ENCODE measurements at places on chromosomes 16 and 17.

DNA sequence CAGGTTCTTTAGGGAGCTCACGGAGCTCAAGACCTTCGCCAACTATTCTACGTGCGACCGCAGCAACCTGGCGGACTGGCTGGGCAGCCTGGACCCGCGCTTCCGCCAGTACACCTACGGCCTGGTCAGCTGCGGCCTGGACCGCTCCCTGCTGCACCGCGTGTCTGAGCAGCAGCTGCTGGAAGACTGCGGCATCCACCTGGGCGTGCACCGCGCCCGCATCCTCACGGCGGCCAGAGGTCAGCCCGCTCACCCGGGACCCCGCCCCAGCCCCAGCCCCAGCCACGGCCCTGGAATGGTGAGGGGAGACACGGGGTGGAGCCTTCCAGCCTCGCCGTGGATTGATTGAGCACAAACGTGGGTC lies 13.5 kb downstream of the SARM1 start:
- no peak for DNase-seq

GRCh38 chr17:333626-334396 lies 18.8 kb downstream of the RPH3AL start:
- DNase-seq, result no peak

DNA sequence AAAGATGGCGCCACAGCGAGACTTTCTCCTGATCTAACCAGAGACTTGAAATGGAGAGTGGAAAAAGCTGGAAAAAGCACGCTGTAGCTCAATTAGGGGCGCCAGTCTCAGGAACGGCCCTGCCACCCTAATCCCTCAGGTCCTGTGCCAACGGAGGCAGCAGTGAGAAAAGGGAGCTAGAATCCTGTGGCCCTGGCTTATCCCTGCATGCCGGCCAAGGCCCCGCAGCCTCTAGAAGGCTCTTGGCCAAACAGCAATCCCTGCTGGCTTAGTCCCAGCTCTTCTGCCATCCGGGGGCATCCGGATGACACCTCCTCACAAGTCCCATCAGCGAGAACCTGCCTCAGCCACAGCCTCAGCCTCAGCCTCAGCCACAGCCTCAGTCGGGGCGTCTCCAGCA lies 69.8 kb downstream of the MRM3 start:
- DNase-seq, result no peak

DNA sequence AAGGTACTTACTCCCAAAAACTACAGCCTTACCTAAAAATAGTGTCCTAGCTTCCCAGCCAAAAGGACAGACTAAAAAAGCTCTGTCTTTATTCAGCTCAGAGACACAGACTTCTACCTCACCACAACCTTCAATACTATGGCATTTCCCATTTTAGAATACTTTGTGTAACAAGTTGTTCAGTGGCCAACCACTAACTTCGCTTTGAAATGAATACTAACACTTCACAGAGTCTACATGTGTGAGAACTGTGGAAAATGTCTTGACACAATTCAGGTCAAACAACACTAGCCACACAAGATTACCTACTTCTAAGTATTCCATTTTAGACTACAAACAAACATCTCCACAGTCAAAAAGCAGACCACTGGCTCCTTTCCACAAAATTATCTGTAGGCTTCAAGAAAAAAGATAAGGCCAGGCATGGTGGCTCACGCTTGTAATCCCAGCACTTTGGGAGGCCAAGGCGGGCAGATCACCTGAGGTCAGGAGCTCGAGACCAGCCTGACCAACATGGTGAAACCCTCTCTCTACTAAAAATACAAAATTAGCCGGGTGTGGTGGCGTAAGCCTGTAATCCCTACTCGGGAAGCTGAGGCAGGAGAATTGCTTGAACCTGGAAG lies 3.2 kb downstream of the HELZ start:
- DNase-seq, result no peak

- no peak for DNase-seq
Measured at GRCh38 chr17:80751946-80752581, 207.4 kb downstream of the RPTOR start.

Measured in KG1 (cell line).